ENCODE measurements at places on chromosomes 12 and 14. TPM values are rescaled to one million over a fixed set of nuclear protein-coding genes. Genes with fewer than 3 reads are reported as not detected.

The ARHGAP9 gene
- 364 TPM for total RNA-seq

The CBLN3 gene
- 5.0 TPM for total RNA-seq

The AJUBA gene
- 1.8 TPM for total RNA-seq

The PLEKHH1 gene
- 0.37 TPM for total RNA-seq

The TAS2R43 gene
- total RNA-seq = 1.8 TPM

The RNASE12 gene
- not detected for total RNA-seq

The TMEM229B gene
- total RNA-seq = 38.4 TPM

The ATL1 gene
- total RNA-seq = 3.2 TPM

The TMEM179 gene
- total RNA-seq = not detected

The RPL10L gene
- not detected for total RNA-seq

The OR6C75 gene
- total RNA-seq = not detected

The LUM gene
- total RNA-seq = not detected

The OTOGL gene
- not detected for total RNA-seq

The SERPINA12 gene
- total RNA-seq = not detected

DNA sequence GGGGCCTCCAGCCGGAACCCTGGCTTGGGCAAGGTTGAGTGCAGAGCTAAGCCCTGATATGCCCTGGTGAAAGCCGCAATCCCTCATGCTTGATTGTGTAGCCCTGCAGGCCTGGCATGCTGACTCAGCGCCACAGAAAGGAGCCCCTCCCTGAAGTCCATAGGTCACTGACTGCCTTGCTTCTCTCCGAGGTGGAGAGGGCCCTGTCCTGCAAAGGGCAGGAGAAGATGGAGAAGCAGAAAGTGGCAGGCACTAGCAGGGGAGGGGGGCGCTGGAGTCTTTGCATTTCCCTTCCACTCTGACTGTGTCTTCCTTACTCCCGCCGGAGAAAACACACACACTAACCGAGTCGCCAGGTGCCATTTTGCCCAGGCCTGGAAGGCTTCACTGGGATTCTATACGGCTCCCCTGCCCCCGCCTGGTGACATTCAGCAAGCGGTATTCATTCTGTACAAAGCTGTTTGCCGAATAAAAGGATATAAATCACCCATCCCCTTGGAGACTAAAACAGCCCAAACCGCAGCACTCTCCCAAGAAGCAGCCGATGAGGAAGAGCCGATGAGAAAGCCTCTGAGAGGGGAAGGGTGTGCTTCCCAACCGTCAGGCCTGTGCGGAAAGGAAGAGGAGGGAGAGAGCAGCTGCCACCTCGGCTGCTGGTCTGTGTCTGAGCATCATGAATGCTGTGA lies 69.8 kb downstream of the SLC6A12 start:
- no peak for DNase-seq
- H3K4me1 ChIP-seq = peaks cover 3% of the 10 kb centered on the region
- no peak overlapping the region for H3K4me3 ChIP-seq
- peaks cover 41% of the 10 kb centered on the region for H3K27me3 ChIP-seq
- H3K27ac ChIP-seq = no peak overlapping the region
- H3K36me3 ChIP-seq = no peaks in the 10 kb centered on the region

- H3K27me3 ChIP-seq = no peaks in the 10 kb centered on the region
- DNase-seq = no peak
- H3K27ac ChIP-seq = peak overlapping the region; percentile 40
- peak overlapping the region; percentile 89 for H3K4me3 ChIP-seq
Measured at GRCh38 chr12:120468821-120469449, 613 bp downstream of the SRSF9 start.

DNA sequence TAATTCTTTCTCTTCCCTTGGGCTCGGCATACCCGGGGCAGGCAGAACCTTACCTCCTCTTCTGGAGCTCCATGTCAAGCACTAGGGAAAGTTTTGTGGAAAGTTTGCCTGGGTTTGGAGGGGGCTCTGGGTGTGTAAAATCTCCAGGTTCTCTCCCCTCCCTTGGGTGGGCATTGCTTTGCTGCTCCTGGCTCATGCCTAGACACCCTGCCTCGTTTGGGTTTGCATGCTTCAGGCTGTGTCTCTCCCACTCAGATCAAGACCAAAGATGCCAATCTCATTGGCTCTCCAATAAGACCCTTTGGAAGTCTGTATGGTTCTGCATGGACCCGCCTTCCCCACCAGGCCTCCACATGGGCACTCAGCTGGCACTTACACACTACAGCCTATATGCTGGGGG lies 6.2 kb upstream of the KRT2 start:
- no peak for DNase-seq
- no peak overlapping the region for H3K27ac ChIP-seq
- H3K4me3 ChIP-seq = no peak overlapping the region
- H3K27me3 ChIP-seq = no peaks in the 10 kb centered on the region
- peaks cover 8% of the 10 kb centered on the region for H3K4me1 ChIP-seq

DNA sequence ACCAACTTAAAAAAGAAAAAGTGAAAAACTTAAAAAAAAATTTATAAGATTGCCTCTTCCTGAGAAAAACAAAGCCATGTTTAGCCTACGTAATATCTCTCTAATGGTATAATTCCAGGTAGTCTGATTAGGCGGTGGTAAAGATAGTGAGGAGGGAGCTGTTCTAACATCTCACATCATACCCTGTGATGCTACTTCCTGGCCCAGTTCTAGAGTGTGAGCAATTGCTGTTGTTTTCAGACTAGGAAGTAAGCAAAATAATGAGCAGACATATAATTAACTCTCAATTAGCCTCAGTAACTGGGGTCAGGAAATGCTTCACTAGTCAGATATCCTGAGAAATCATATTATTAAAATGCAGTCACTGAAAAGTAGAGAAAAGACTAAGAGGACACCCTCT lies 113.9 kb downstream of the PHLDA1 start:
- DNase-seq = no peak
- H3K36me3 ChIP-seq = no peaks in the 10 kb centered on the region
- no peak overlapping the region for H3K4me3 ChIP-seq
- H3K27me3 ChIP-seq = no peaks in the 10 kb centered on the region
- H3K4me1 ChIP-seq = no peaks in the 10 kb centered on the region

GRCh38 chr14:82778601-82779000 lies 1244.9 kb upstream of the SEL1L start:
- DNase-seq = no peak
- no peaks in the 10 kb centered on the region for H3K4me1 ChIP-seq
- H3K4me3 ChIP-seq = no peak overlapping the region

GRCh38 chr14:49641697-49642129 lies 6.7 kb upstream of the DNAAF2 start:
- no peak overlapping the region for H3K4me3 ChIP-seq
- DNase-seq = no peak
- no peaks in the 10 kb centered on the region for H3K36me3 ChIP-seq
- peak overlapping the region; percentile 8 for H3K27ac ChIP-seq

- peaks cover 4% of the 10 kb centered on the region for H3K4me1 ChIP-seq
- DNase-seq = no peak
- H3K4me3 ChIP-seq = no peak overlapping the region
- H3K27ac ChIP-seq = peak overlapping the region; percentile 81
- H3K36me3 ChIP-seq = no peaks in the 10 kb centered on the region
- H3K27me3 ChIP-seq = no peaks in the 10 kb centered on the region
Measured at GRCh38 chr14:60183138-60183537, 17.9 kb upstream of the DHRS7 start.

DNA sequence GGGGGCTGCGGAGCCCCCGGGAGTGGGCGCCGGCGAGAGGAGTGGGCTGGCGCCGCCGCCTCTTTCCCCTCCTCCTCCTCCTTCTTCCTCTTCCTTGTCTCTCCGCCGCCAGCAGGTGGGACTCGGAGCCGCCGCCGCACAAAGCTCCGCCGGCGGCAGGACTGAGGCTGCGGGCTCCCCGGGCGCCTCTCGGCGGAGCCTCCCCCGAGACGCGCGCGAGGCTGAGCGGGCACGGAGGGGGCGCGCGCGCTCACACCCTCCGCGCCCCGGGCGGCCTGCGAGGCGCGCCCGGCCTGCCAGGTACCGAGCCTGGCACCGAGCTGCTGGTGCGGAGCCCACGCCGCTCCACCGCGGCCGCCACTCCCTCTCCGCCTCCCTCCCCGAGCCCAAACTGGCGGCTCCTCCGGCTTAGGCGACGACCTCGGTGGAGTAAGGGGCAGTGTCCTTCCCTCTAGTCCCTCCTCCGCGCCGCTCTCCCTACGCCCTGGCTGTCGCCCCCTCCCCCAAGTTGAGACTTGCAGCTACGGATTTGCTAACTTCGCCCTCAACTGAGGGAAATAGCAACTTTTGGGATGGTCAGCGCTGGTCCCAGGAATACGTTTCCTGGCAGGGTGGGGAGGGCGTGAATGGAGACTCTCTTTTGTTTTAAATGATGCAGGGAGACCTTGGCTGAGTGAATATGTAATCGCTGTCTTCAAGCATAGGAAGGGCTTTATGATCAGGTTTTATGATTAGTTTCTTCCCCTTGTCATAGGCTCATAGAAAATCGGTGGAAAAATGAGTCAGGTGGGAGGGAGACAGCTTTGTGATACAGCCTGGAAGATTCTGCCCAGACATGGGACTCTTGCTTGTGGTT lies 199.5 kb upstream of the CAND1 start:
- H3K4me3 ChIP-seq = peak overlapping the region; percentile 36
- peak; percentile 14 for DNase-seq
- H3K27ac ChIP-seq = no peak overlapping the region
- no peaks in the 10 kb centered on the region for H3K36me3 ChIP-seq

GRCh38 chr12:116420227-116420880 lies 138.8 kb upstream of the MAP1LC3B2 start:
- DNase-seq = no peak
- no peak overlapping the region for H3K4me3 ChIP-seq
- H3K36me3 ChIP-seq = no peaks in the 10 kb centered on the region
- H3K27ac ChIP-seq = no peak overlapping the region
- H3K27me3 ChIP-seq = no peaks in the 10 kb centered on the region

GRCh38 chr12:108854451-108855283 lies 2.7 kb downstream of the SSH1 start:
- no peak overlapping the region for H3K27ac ChIP-seq
- H3K4me3 ChIP-seq = no peak overlapping the region
- H3K27me3 ChIP-seq = no peaks in the 10 kb centered on the region

DNA sequence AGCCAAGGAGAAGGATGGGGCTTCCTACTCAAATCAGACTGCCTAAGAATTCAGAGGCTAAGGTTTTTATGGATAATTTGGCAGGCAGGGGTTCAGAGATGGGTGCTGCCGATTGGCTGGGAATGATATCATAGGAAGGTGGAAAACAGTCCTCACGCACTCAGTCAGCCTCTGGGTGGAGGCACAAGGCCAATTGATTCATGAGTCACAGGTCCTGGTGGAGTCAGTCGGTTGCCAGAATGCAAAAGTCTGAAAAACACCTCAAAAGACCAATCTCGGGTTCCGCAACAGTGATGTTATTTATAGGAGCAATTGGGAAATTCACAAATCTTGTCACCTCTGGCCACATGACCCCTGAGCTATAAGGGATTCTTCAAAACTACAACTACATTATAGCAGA lies 105.5 kb downstream of the GXYLT1 start:
- H3K4me3 ChIP-seq = no peak overlapping the region
- no peaks in the 10 kb centered on the region for H3K4me1 ChIP-seq
- DNase-seq = no peak
- no peaks in the 10 kb centered on the region for H3K36me3 ChIP-seq

- no peak overlapping the region for H3K4me3 ChIP-seq
- no peaks in the 10 kb centered on the region for H3K4me1 ChIP-seq
- no peaks in the 10 kb centered on the region for H3K27me3 ChIP-seq
- no peak for DNase-seq
- no peaks in the 10 kb centered on the region for H3K36me3 ChIP-seq
- H3K27ac ChIP-seq = no peak overlapping the region
Measured at GRCh38 chr12:69008520-69008919, 75.5 kb upstream of the CPM start.

DNA sequence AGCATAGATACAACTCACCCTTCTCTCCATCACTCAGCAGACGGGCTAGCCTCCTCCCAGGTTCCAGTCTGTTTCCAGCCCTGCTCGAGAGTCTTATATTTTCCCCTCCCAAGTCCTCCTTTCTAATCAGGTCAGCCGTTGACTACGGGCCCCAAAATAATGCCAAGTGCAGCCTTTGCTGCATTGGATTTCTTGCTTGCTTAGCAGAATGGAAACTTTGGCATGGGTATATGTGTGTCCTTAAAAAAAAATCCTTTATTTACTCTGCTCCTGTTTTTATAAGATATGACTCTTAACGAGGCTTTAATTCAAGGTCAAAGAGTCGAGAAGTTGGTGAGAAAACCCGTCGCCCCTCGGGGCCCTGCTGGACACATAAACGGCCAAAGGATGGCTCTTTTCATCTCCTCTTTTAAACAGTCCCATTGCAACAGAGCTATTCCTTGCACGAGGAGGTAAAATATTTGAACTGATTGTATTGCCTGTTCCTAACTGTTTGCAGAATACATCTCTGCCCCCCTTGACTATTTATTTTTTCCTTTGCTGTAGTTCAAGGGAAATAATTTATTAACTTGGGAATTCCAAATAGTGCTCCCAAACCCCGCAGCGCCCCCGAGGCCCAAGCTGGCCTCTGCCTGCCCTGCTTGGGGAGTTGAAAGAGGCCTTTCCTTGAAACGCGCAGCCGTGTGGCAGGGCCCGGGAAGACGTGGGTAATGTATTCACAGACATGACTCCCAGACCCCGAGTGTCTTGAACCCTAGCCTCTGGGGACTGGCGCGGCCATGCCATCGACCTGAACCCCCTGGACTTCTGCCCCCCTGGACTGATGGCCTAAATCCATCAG lies 156.5 kb upstream of the MYL2 start:
- H3K27ac ChIP-seq = no peak overlapping the region
- DNase-seq = no peak
- H3K4me3 ChIP-seq = no peak overlapping the region

DNA sequence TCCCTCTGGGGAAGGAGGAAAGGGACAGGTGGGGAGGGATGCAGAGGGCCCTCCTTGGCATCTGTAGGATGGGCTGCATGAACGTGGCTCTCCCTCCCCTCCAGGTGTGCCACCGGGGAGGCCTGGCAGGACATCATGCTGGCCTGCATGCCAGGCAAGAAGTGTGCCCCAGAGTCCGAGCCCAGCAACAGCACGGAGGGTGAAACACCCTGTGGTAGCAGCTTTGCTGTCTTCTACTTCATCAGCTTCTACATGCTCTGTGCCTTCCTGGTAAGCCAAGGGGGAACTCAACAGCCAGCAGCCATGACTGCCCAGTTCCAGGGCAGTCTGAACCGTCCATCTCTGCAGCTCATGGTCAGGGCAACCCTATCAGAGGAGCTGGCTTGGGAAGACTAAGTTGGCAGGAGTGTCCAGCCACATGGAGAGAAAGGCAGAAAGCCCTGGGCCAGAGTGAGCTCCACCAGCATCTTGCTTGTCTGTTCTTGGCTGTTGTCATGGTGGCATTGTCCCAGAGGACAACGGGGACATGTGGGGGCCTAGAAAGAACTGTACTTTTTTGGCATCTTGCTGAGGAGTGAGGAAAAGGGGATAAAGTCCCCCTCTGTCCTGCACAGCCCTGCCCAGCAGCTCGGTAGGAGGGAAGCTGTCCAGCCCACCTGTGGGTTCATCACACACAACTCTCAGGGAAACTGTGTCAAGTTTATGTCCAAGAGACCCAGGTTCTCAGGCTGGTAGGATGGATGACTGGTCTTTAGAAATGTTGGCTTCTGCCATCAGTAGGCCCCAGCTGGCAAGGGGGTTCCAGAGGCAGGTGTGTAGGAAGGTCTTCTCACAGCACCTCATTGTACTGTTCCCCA lies 129.8 kb upstream of the FKBP4 start:
- no peak for DNase-seq
- H3K27ac ChIP-seq = no peak overlapping the region
- H3K4me1 ChIP-seq = no peaks in the 10 kb centered on the region

DNA sequence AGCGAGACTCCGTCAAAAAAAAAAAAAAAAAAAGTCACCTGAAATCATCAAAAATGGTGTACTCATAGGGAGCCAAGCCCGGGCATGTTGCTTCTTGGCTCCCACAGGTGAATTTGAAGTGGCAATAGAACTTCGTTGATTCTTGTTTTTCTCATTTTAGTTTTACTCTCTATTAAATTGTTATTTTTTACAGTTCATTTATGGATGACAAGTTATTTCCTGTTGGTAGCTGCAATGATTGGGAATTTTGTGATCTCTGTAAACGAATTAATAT lies 1.3 kb downstream of the TM7SF3 start:
- H3K4me1 ChIP-seq = peaks cover 25% of the 10 kb centered on the region
- no peak overlapping the region for H3K4me3 ChIP-seq
- H3K36me3 ChIP-seq = no peaks in the 10 kb centered on the region
- H3K27ac ChIP-seq = no peak overlapping the region

Measured in T-cell (primary cell).